ENCODE measurements at places on chromosomes 7 and 10. TPM values are rescaled to one million over a fixed set of nuclear protein-coding genes. Genes with fewer than 3 reads are reported as not detected.

Gene WDR86
- not detected for total RNA-seq

Gene RASSF4
- 1.1 TPM for total RNA-seq

Gene SORCS1
- total RNA-seq, result not detected

Gene AZGP1
- not detected for total RNA-seq

Gene PHKG1
- total RNA-seq, result 3.6 TPM

GRCh38 chr7:45073786-45074527, 14.8 kb downstream of the NACAD start:
- no peaks in the 10 kb centered on the region for H3K4me1 ChIP-seq
- H3K27ac ChIP-seq, result peak overlapping the region; percentile 56
- DNase-seq, result no peak

GRCh38 chr10:96991313-96991841, 159.3 kb downstream of the LCOR start:
- no peak overlapping the region for H3K4me3 ChIP-seq
- H3K27ac ChIP-seq, result no peak overlapping the region

- peaks cover 22% of the 10 kb centered on the region for H3K4me1 ChIP-seq
- H3K27me3 ChIP-seq, result no peaks in the 10 kb centered on the region
- peaks cover 5% of the 10 kb centered on the region for H3K36me3 ChIP-seq
- H3K4me3 ChIP-seq, result no peak overlapping the region
- H3K27ac ChIP-seq, result no peak overlapping the region
- no peak for DNase-seq
These were observed 38.7 kb downstream of the PHTF2 start for GRCh38 chr7:77837275-77837674.

- H3K36me3 ChIP-seq, result no peaks in the 10 kb centered on the region
- no peak overlapping the region for H3K4me3 ChIP-seq
- peak overlapping the region; percentile 30 for H3K27ac ChIP-seq
- H3K27me3 ChIP-seq, result peaks cover 26% of the 10 kb centered on the region
These were observed 76.1 kb upstream of the KCNMA1 start for GRCh38 chr10:77713521-77714280.

GRCh38 chr7:24978843-24979469, 1.0 kb downstream of the OSBPL3 start:
- peaks cover 5% of the 10 kb centered on the region for H3K36me3 ChIP-seq
- peaks cover 51% of the 10 kb centered on the region for H3K4me1 ChIP-seq
- peak overlapping the region; percentile 85 for H3K27ac ChIP-seq
- no peaks in the 10 kb centered on the region for H3K27me3 ChIP-seq
- no peak for DNase-seq
- peak overlapping the region; percentile 87 for H3K4me3 ChIP-seq

DNA sequence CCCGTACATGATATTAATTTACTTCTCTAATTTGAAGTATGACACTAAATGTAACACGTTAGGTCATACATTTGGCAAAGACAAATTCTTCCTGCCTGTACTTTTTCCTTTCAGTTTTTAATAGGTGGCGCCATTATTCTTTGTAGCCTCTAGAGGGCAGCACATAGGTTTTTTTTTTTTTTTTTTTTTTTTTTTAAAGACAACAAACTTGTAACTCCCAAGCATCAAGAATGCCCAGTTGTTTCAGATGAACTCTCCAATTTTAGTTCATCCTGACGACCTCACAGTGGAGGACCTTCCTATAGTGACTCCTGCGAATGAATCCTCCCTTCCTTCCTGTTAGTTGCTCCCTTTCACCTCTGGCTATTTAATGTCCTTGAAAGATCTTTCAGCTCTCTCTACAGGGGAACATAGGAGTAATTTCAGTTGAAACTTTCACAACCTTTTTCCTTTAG, 139.3 kb upstream of the HDAC9 start:
- H3K36me3 ChIP-seq, result no peaks in the 10 kb centered on the region
- no peak overlapping the region for H3K27ac ChIP-seq
- peaks cover 2% of the 10 kb centered on the region for H3K27me3 ChIP-seq
- no peak for DNase-seq
- H3K4me1 ChIP-seq, result peaks cover 3% of the 10 kb centered on the region
- no peak overlapping the region for H3K4me3 ChIP-seq

DNA sequence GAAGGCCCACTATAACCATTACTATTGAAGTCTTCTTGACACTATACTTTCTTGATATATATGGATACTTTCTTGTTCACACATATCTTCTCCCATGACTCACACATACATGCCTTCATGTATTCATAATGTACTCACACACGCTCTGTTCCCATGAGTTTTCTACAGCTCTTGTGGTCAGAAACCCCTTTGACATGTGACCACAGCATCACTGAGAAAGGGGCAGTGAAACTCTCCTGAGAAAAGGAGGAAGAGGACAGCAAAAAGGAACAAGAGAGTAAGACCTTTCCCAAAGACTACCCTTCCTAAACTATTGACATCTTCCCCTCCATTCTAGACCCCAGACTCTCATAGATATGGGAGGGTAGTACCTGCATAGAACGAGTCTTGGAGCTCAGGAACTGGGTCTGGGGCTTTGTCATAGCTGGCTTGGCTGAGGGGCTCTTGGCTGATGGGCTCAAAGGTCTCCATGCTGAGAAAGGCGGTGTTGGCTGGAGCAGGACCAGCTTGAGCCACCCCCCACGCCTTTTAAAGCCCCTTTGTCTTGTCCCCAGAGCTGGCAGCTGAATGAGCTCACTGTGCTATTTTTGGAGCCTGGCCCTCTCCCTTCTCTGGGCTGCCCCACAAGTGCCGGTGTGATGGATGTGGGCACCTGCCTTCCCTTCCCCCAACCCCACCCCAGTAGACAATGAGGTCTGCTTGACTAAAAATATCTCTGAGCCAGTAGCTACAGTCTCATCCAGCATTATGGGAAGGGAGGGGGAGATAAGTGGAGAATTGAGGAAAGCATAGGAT, 5.1 kb downstream of the SYNPO2L start:
- H3K4me3 ChIP-seq, result no peak overlapping the region
- no peaks in the 10 kb centered on the region for H3K36me3 ChIP-seq
- no peak overlapping the region for H3K27ac ChIP-seq
- peaks cover 2% of the 10 kb centered on the region for H3K4me1 ChIP-seq

DNA sequence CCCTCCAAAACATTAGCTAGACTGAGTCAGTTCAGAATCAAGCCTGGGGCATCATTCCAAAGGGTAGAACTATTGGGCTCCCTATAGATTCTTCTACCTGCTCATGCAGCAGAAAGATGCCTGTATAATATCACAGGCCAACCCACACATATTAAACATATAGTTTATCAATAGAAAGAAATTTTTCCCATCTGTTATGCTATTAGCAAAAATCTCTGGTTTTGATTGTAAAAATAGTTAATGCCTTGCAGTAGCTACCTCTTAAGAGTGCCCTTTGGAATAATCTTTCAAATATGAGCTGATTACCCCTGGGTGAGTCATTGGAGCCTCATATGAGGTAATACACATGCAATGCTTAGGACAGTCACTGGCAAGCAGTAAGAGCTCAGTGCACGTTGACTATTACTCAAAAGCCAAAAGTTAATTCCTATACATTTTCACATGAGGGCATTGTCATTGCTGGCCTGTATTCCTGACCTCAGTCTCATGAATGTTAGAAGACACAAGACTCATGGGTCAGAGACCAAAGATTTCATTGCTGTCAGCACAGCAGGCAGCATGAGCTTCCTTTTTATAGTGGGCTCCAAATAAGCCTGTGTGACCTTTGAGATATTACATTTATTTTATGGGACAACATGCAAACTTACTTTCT, 180.0 kb downstream of the FGFR2 start:
- no peaks in the 10 kb centered on the region for H3K36me3 ChIP-seq
- no peaks in the 10 kb centered on the region for H3K4me1 ChIP-seq
- H3K27me3 ChIP-seq, result no peaks in the 10 kb centered on the region
- DNase-seq, result no peak
- H3K4me3 ChIP-seq, result no peak overlapping the region

GRCh38 chr7:3240826-3241430, 60.1 kb upstream of the SDK1 start:
- H3K4me3 ChIP-seq, result no peak overlapping the region
- H3K36me3 ChIP-seq, result no peaks in the 10 kb centered on the region
- no peak overlapping the region for H3K27ac ChIP-seq
- no peaks in the 10 kb centered on the region for H3K4me1 ChIP-seq
- no peaks in the 10 kb centered on the region for H3K27me3 ChIP-seq

GRCh38 chr10:26840938-26841732, 19.6 kb downstream of the ABI1 start:
- no peak overlapping the region for H3K4me3 ChIP-seq
- peaks cover 18% of the 10 kb centered on the region for H3K36me3 ChIP-seq
- peaks cover 70% of the 10 kb centered on the region for H3K4me1 ChIP-seq
- peak overlapping the region; percentile 39 for H3K27ac ChIP-seq
- DNase-seq, result no peak
- no peaks in the 10 kb centered on the region for H3K27me3 ChIP-seq

GRCh38 chr7:151511946-151512345, 7.7 kb downstream of the RHEB start:
- H3K27ac ChIP-seq, result no peak overlapping the region
- peaks cover 7% of the 10 kb centered on the region for H3K36me3 ChIP-seq
- peaks cover 73% of the 10 kb centered on the region for H3K4me1 ChIP-seq
- DNase-seq, result no peak
- no peak overlapping the region for H3K4me3 ChIP-seq
- no peaks in the 10 kb centered on the region for H3K27me3 ChIP-seq

DNA sequence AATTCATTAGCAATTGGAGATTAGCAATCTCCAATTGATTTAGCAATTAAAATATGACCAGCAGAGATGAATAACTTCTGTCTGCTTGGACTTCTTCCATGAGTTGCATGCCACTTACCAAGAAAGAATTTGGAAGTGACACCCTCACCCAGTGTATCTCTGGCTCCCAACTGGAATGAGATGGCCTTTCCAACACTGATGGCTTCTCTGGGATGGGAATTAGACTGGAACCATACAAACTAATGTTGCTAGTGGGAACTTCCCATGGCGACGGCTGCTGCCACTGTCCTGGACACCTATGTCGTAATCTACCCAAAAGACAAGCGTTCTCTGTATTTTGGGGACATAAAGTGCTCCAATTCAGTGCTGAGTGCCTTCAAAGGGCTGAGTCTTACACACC, 192.3 kb downstream of the COBL start:
- peaks cover 36% of the 10 kb centered on the region for H3K4me1 ChIP-seq
- no peak overlapping the region for H3K4me3 ChIP-seq
- H3K27me3 ChIP-seq, result no peaks in the 10 kb centered on the region
- H3K27ac ChIP-seq, result peak overlapping the region; percentile 95
- no peak for DNase-seq
- H3K36me3 ChIP-seq, result no peaks in the 10 kb centered on the region

DNA sequence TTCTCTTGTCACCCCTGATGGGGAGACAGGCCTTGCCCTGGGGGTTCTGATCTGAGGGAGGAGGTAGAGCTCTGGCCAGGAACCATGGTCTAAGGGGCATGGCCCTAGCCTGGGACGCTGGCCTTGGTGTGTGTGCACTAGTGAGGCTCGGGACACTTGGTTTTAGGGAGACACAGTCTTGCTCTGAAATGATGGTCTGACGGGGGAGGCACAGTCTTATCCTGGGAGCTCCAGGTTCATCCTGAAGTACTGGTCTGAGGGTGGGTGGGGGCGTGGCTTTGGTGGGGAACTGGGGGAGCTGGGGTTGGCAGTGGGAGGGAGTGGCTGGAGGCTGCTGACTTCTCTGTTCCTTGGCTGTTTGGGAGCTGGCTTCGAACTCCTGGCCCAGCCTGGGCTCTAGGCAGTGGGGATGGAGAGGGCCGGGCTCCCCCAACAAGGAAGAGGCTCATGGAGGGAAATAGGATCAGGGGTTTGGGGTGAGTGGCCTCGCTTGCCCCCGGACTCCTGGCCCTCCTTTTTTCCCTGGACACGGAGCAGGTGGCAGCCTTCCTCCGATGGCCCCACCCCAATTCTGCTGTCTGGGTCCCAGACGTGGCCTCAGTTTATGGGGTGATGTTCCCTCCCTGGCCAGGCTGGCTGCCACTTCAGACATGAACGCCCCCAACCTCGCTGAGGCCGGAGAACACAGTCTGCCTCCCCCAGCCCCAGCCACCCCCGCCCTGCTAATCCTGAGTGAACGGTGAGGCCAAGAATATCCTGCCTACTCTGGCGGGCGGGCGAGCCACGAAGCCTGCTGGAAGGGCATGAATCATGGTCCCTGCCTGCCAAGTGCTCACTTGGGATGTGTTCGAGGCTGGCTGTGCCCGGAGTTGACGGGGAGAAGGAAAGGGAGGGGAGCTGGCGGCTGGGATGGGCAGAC, 43.5 kb downstream of the TMEM270 start:
- H3K27me3 ChIP-seq, result no peaks in the 10 kb centered on the region
- H3K36me3 ChIP-seq, result no peaks in the 10 kb centered on the region
- H3K4me1 ChIP-seq, result no peaks in the 10 kb centered on the region
- no peak for DNase-seq

DNA sequence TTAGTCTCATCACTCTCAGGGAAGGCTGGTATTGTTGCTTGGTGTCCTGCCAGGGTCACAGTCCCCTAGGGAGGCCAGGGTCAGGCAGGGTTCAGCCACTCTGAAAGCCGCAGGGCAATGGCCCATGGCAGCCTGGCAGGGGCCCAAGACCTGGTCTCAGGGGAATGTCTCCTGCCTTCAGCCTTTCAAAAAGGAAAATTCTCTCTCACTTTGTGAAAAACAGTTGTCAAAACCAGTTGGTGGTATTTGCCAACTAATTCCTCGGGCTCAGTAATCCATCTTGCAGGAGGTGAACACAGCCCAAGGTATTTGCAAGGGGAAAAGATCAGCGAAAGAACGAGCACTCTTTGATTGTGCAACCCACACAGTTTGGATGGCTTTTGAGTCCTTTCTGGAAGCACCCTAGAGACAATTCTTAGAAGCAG, 101.5 kb downstream of the JCAD start:
- H3K27me3 ChIP-seq, result no peaks in the 10 kb centered on the region
- H3K4me3 ChIP-seq, result no peak overlapping the region
- no peaks in the 10 kb centered on the region for H3K4me1 ChIP-seq
- H3K27ac ChIP-seq, result no peak overlapping the region
- DNase-seq, result no peak
- H3K36me3 ChIP-seq, result no peaks in the 10 kb centered on the region

GRCh38 chr10:130282492-130283218, 146.5 kb downstream of the GLRX3 start:
- H3K27me3 ChIP-seq, result peaks cover 4% of the 10 kb centered on the region
- no peak overlapping the region for H3K27ac ChIP-seq
- no peaks in the 10 kb centered on the region for H3K4me1 ChIP-seq
- DNase-seq, result no peak

GRCh38 chr7:155807789-155808548, 4.3 kb downstream of the SHH start:
- peaks cover 66% of the 10 kb centered on the region for H3K27me3 ChIP-seq
- H3K36me3 ChIP-seq, result no peaks in the 10 kb centered on the region

- H3K36me3 ChIP-seq, result peaks cover 5% of the 10 kb centered on the region
- DNase-seq, result no peak
- no peaks in the 10 kb centered on the region for H3K27me3 ChIP-seq
These were observed 2.0 kb downstream of the PPP3CB start for GRCh38 chr10:73493781-73494180.

Measured in activated naive CD4-positive, alpha-beta T cell treated with anti-CD3 and anti-CD28 coated beads for 36 hours (primary cell).